ENCODE measurements at places on chromosomes 13 and 19. TPM values are rescaled to one million over a fixed set of nuclear protein-coding genes. Genes with fewer than 3 reads are reported as not detected.

- DNase-seq = no peak
Measured at GRCh38 chr13:36369268-36370107, 23.3 kb upstream of the SPART start.

DNA sequence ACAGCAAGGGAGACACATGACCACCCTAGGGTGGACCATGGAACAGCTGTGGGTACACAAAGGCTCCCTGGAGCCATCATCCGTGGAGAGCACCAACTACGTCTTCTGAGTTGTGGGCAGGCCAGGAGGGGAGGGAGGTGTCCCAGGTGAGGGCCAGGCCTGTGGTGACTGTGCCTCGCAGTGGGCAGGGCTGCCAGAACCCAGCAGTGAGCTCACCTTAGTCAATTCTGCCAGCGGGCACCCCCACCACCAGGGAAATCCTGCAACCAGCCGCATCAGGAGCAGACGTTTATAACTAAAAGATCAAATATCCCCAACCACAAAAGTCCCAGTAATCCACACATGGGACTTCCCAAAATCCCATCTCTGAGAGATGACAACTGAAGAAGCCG, 19.6 kb downstream of the ELL start:
- no peak for DNase-seq

- no peak for DNase-seq
Measured at GRCh38 chr19:48627201-48627864, 8.0 kb downstream of the SPHK2 start.

DNA sequence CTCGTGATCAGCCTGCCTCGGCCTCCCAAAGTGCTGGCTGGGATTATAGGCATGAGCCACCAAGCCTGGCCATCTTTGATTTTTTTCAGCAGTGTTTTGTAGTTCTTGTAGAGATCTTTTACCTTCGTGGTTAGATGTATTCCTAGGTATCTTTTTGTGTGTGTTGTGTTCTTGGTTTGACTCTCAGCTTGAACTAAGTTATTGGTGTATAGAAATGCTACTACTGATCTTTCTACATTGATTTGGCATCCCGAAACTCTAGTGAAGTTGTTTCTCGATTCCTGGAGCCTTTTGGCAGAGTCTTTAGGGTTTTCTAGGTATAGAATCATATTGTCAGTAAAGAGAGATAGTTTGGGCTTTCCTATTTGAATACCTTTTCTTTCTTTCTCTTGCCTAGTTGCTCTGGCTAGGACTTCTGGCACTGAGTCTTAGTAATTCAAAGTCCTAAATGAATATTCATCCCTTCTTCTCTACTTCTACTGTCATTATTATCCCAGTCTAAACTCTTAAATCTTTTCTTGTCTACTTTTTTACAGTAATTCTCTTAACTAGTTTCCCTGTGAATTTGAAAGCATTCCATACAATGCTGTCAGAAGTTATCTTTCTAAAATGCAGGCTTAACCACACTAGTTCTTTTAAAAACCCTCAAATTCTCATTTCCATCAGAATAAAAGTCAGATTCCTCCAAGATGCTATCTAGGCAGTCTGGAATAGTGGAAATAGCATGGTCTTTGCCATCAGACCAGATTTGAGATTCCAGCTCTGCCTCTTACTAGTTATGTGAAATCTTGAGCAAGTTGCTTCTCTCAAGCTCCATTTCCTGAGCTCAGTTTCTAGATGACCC, 7.0 kb downstream of the GPR18 start:
- DNase-seq = no peak

DNA sequence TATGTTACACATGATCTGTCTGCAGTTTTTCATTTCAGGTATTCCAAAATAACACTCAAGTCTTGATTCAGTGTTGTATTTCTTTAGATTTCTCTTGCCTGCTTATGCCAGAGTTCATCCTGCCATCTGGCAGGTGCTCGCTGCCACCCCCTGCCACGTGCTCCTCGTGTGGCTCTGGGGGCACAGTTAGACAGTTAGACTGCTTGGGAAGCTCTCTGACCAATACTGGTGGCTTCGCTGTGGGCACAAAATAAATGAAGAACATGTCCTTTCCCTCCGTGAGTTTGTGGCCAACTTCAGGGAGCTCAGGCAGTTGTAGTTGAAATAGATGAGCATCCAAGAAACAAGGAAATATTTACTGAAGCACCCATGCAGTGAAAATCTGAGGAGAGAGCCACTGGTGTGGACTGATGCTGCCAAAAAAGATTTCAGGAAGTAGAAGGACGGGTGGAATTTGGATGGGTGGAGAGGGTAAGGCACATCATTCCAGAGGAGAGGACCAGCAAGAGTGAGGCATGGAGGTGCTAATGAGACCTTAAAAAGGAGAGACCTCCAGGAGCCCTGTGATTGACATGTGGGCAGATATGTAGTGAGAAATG, 37.5 kb upstream of the GPR183 start:
- no peak for DNase-seq

DNA sequence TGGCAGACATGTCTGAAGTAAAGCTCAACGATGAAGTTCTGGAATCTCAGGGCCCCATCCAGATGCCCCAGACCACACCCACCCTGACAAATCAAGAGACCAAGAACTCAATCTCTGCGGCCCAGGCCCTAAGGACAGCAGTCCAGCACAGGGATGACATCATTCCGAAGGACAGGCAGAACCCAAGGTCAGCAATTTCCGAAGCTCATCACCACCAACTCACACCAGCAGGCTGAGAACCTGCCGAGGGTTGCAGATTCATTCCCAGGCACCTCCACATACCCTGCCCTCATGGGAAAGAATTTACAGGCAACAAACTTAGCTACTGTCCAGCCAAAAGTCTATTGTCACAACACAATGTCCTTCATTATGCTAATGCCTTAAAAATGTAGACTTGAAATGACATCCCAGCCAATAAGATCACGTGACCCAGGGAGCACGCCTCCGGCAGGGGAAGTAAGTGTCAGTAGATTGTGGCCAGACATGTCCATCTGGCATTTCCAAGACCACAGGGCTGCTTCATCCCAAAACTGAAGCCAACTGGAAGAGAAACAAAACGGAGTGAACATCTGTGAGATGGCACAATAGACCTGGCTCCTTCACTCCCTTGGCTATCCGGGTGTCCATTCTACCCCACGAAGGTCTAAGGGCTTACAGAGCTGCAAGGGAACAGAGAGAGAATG, 98.8 kb downstream of the CRYL1 start:
- no peak for DNase-seq

DNA sequence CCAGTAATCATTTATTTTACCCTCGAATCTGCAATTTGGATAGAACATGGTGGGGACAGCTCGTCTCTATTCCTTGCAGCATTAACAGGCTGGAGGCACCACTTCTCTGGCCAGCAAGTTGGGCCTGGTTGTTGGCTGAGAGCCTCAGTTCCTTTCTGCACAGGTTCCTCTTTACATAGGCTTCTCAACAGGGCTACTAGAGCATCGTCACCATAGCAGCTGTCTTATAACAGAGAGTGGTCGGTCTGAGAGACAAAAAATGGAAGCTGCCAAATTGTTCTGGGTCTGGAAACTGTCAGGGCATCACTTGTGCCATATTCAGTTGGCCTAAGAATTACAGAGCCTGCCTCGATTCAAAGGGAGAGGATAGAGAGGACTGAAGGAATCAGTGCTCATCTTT, 86.7 kb downstream of the DNAJC15 start:
- DNase-seq = no peak

DNA sequence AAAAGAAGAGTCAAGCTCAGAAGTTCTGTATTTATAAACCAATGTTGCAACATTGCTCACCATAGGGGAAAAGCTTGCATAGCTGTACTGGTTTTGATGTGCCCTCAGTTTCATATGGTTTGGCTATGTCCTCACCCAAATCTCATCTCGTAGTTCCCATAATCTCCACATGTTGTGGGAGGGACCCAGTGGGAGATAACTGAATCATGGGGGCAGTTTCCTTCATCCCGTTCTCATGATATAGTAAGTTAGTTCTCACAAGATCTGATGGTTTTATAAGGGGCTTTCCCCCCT, 73.9 kb downstream of the TNFRSF19 start:
- DNase-seq = no peak

DNA sequence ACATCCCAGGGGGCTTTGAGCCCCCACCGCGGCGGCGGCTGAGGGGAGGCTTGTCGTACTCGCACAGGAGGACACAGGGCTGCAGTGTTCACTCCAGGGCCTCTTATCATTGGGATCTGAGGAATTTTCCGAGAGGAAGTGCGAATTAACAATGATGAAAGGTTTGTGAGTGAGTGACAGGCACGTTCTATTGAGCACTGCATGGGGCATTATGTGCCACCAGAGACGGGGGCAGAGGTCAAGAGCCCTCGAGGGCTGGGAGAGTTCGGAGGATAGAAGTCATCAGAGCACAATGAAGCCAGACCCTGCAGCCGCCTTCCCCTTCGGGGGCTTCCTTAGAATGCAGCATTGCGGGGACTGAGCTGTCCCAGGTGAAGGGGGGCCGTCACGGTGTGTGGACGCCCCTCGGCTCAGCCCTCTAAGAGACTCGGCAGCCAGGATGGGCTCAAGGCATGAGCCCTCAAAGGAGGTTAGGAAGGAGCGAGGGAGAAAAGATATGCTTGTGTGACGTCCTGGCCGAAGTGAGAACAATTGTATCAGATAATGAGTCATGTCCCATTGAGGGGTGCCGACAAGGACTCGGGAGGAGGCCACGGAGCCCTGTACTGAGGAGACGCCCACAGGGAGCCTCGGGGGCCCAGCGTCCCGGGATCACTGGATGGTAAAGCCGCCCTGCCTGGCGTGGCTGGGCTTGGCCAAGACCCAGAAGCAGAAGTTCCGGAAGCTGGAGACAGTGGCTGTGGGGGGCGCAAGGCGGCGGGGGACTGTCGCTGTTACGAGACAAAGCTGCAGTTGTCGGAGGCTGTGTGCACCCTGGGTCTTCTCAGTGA, 53.9 kb downstream of the MCF2L start:
- DNase-seq = no peak

GRCh38 chr13:30149248-30149647, 158.1 kb downstream of the KATNAL1 start:
- DNase-seq = no peak

- DNase-seq = no peak
Measured at GRCh38 chr13:74226791-74227475, 92.7 kb upstream of the KLF12 start.

DNA sequence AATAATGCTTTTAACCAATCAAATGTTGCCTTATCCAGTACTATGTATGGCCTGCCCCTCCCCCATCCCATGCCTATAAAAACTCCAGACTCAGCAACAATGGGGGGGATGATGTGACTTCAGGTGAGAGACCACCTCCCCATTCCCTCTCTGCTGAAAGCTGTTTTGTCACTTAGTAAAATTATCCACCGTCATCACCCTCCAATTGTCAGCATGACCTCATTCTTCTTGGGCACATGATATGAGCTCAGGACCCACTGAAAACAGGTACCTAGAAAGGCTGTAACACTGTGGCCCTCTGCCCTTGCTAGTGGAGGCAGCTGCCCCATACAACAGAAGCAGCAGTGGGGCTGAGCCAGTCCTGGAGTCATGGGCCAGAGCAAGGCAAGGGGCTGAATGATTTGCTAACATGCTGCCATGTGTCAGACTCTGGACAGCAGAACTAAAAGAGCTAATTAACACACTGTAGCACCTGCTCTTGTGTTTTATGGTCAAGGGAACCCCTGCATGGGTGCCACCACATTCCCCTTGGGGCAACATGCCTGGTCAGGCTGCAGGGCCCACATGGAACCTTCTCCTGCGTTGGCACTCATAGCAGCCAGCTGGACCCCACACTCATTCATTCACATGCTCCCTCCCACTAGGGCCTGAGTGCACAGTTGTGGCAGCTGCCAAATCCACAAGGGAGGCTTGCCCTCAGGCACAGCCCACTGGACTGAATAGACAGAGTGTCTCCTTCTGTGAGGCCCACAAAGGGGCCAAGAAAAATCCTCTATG, 722.2 kb upstream of the PCDH20 start:
- DNase-seq = no peak

GRCh38 chr19:46495786-46496099, at the start of gene PNMA8B:
TSS of gene PNMA8B (minus strand) at chr19:46495867. CDS start at chr19:46495465, 402 bp downstream.
- peak; percentile 84 for DNase-seq

- no peak for DNase-seq
Measured at GRCh38 chr13:44093607-44094564, 214.2 kb downstream of the LACC1 start.

DNA sequence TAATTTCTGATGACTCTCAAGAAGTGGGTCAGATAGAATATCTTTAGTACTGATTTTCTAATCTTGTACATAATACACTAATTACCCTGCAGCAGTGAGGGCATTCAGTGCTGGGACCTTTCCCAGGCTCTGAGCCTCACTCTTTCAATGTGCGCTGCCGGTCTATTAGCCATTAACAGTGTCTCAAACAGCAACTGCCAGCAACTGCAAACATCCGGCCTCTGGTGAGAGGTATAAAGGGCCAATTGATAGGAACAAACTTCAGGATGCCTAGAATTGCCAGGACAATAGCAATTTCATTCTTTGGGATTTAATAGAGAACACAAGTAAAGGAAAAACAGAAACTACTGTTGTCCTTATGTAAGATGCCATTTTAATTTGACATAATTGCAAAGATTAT, 604.4 kb upstream of the SPRY2 start:
- DNase-seq = no peak

DNA sequence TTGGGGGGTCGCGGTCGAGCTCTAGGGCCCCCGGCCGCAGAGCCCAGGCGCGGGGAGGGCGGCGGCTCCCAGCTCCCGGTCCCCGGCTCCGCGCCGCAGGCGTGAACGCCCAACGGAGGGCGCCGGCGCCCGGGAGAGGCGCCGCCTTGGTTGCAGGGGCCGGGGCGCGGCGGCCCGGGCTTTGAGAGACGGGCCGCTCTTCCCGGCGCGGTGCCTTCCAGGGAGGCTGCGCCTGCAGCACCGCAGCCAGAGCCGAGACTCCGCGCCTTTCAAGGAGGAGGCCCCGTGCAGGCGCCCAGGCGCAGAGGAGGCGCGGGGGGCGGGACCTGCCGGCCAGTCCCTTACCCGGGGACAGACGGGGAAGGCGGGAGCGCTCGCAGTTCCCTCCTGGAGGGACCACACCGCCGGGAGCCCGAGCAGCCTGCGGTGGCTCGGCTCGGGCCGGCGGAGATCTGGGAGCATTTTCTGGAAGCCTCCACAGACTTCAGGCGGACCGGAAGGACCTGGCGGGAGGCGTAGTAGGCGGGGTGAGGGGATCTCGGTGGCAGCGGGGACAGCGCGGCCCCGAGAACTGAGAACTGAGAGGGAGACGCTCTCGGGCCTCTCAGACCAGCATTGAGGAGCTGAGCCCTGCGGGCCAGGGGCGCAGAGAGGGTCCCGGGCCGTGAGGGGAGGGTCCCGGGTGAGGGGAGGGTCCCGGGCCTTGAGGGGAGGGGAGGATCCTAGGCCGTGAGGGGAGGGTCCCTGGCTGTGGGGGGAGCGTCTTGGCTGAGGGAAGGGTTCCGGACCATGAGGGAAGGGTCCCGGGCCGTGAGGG, 25.5 kb upstream of the MCF2L start:
- peak; percentile 63 for DNase-seq

- DNase-seq = no peak
Measured at GRCh38 chr19:2551172-2551863, 75.4 kb downstream of the GADD45B start.

C13orf46 gene
- total RNA-seq = 0.48 TPM

KLF2 gene
- total RNA-seq = 65.2 TPM

THSD8 gene
- not detected for total RNA-seq

KLK10 gene
- 0.24 TPM for total RNA-seq

ZSCAN4 gene
- not detected for total RNA-seq

TMPRSS9 gene
- not detected for total RNA-seq

LSR gene
- total RNA-seq = 4.1 TPM

PCDH9 gene
- total RNA-seq = 52.7 TPM

TJP3 gene
- total RNA-seq = not detected

NKPD1 gene
- total RNA-seq = 0.48 TPM

CCL25 gene
- not detected for total RNA-seq

GRIN2D gene
- 4.3 TPM for total RNA-seq

PPFIA3 gene
- 32.5 TPM for total RNA-seq

IFI30 gene
- total RNA-seq = 4.3 TPM

PLIN4 gene
- total RNA-seq = 0.96 TPM

EPSTI1 gene
- 58.0 TPM for total RNA-seq

CEACAM8 gene
- 0.96 TPM for total RNA-seq

ZNF175 gene
- 17.3 TPM for total RNA-seq
